Stimulated activated CD8-positive, alpha-beta memory T cell treated with anti-CD3 and anti-CD28 coated beads, Interleukin-7, amount 100 ng/mL, for 4 hours (primary cell): ENCODE measurements at places on chromosomes 6 and 20.

DNA sequence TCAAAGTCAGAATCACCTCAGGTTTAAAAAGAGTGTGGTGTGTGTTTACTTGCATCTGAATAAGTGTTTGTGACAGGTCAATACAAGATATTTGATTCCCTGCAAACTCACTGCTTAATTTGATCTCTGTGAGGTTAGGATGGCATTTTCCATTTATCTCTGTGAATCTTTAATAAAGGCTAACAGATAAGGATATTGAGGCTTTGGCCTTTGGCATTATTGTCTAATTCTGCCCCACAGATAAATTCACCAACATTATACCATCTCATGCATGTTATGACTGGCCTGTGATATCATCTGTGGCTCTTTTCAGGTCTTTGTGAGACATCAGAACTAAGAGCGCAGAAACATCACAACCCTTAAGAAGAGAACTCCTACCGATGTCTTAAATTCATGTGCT is 84.7 kb downstream of the TRMT6 start:
- DNase-seq: no peak

DNA sequence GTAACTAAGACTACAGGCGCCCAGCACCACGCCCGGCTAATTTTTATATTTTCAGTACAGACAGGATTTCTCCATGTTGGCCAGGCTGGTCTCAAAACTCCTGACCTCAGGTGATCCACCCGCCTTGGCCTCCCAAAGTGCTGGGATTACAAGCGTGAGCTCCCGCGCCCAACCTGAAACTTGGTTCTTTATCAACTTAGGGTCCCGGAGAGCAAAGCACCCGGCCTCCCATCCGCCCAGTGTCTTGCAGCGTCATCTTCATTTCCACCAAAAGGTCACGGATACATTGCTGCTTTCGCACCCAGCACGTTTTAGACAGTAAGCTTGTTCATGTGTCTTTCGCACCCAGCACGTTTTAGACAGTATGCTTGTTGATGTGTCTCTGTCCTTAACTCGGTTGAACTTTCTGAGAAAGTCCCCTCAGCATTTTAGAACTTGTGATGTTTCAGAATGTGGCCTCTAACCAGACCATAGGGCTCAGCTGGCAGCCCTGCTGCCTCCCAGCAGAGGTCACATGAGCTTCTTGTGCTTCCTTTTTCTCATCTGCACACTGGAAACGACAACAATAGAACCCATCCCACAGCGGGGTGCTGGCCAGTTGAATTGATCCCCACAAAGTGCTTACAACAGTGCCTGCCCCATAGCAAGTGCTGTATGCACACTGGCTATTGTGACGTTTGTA is 48.8 kb downstream of the PRR18 start:
- no peak for DNase-seq

- no peak for DNase-seq
These were observed 15.0 kb downstream of the SPAG4 start for GRCh38 chr20:35630636-35631035.

GRCh38 chr6:106381881-106382280 is 21.4 kb downstream of the CRYBG1 start:
- no peak for DNase-seq

DNA sequence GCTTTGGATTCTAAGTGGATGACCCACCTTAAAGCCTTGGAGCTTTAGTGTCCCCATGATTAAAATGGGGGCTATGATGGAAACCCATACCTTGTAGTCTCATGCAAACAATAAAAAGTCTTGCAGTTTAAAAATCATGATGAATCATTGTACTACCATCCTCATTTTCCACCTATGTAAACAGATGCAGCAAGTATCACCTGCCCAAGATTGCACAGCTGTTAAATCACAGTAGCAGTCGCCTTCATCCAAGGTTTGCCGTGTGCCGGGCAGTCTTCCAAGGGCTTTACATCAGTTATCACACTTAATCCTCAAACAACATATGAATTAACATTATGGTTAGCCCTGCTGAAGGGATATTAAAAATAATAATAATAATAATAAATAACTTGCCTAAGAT is 210.3 kb downstream of the FOXA2 start:
- DNase-seq: no peak

DNA sequence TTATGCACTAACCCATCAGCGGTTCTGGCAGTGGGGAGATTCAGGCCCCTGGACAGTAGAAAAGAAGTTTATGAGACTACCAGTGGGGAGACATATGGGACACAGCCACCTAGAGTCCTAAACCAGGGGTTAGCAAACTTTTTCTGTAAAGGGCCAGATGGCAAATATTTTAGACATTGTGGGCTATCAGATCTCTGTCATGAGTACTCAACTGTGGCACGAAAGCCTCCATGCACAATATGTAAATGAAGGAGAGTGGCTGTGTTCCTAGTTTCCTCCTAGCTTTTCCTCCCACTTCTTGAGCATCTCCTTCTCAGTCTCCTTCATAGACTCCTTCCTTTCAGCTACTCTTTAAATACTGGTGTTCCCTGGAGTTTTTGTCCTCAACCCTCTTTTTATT is 3.3 kb upstream of the HLA-DMA start:
- DNase-seq: no peak

DNA sequence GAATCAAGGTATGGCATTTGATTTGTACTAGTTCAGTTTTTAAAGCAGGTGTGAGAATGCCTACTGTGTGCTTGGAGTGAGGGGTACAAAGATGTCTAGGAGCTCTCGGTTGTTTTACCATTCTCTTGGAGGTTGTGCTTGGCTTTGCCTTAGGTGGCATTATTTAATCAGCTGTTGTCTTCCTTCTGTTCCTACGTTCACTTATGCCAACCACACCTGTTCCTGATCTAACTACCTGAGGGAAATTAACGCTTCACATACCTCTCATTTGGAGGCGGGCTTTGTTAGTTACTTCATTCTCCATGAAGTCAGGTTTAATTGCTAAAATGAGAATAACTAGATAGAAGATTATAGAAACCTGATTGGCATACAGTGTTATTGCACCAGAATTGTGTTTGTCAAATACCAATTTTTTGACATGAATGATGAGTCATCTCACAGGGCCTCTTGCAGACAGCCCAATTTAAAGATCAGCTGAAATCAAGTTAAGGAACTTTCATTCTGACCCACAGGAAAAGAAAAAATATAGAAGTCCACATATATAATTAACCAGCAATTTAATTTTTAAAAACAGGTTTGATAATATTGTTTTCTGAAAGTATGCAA is 24.8 kb upstream of the PBOV1 start:
- no peak for DNase-seq

DNA sequence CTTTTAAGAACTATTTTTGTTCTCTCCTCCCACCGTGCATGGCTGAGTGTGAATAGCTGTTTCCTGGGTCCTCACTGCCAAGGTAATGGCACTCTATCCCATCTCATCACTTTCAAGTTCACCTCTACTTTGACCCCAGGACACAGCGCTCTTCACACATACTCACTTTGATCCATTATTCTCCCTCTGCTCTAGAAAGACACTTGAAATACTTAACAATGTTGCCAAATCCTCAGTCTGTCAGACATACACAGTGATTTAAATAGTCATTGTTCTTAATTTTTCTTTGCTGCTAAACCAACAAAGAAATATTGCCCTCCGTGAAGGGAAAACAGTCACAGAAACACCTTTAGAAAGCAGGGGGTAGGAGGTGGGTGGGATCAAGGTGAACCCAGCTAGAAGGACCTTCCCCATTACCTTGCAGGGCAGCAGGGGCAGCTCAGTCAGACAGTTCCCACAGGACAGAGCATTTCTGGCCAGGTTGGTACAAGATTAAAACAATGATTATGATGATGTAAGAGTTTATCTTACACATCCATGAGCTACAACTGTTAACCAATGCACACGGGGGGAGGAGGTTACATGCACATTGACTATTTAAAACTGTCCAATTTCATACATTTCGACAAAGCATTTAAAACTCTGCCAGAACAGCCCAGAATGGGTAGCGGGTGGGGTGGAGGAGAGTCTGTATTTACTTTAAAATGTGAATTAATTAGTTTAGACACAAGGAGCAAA is 2.4 kb downstream of the SLC22A23 start:
- DNase-seq: no peak

DNA sequence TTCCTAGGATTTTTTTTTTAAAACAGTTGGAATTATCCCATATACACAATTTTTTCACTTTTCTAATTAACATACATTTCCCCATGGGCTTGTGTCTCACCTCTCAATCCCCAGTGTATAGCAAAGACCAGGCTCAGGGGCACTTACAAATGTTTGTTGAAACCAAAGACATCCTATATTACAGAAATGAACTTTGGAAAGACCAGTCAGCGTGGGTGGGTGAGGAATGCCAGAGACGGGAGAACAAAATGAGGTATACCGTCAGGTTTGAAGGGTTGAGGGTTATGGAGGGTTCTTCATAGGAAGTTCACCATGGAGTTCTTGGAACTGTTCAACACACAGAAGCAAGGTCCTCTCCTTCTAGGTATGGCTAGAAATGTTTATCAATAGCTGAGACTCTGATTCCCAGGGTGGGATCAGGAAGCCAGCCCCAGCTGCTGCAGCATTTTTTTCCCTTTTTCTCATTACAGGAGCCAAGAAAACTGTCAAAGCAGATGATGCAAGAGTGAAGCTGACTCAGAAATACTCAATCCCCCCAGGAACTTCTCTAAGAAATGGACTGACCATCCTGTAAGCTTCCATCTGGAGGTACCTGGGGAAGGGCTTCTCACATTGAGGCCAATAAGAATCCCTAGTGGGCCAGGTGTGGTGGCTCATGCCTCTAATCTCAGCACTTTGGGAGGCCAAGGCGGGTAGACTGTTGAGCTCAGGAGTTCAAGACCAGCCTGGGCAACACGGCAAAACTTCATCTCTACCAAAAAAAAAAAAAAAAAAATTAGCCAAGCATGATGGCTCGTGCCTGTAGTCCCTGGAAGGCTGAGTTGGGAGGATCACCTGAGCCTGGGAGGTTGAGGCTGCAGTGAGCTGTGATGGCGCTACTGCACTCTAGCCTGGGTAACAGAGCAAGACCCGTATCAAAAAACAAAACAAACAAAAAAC is 15.9 kb upstream of the TBC1D20 start:
- no peak for DNase-seq

GRCh38 chr6:5516036-5516435 is 254.7 kb downstream of the FARS2 start:
- no peak for DNase-seq

DNA sequence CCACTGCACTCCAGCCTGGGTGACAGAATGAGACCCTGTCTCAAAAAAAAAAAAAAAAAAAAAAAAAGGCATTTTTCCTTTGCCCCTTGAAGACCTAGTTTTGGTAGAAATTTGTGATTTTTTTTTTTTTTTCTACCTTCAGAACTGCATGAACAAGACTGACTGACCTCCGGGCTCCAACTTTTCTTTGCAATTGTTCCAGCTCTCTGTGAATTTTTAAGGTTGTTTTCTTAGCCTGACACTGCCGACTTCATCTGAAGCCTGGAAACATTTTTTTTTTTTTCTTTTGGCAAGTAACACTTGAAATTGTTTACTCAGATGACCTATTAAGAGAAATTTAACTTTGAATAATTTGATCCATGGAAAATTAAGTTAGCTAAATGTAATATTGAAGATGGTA is 73.0 kb downstream of the SLC24A3 start:
- DNase-seq: no peak

GRCh38 chr6:3918469-3918868 is 69.3 kb downstream of the FAM50B start:
- no peak for DNase-seq

- no peak for DNase-seq
These were observed 23.9 kb downstream of the PDE7B start for GRCh38 chr6:135875446-135875845.

DNA sequence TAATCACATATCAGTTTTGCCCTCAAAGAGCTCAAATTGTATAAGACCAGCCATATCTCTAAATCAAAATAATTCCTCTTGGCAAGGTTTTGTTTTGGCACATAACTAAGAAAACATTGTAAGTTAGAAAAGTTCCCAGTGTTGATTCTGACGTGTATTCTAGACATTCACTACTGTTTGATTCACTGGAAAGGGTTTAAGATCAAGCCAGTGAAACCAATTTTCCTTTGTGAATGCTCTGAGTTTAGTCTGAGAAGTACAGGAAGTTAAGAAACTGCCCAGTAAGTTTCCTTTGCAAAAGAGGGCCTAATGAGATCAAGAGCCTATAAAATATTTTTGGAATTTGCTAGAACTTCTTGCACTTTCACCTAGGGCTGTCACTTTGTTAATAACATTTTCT is 143.0 kb downstream of the FNDC1 start:
- no peak for DNase-seq

DNA sequence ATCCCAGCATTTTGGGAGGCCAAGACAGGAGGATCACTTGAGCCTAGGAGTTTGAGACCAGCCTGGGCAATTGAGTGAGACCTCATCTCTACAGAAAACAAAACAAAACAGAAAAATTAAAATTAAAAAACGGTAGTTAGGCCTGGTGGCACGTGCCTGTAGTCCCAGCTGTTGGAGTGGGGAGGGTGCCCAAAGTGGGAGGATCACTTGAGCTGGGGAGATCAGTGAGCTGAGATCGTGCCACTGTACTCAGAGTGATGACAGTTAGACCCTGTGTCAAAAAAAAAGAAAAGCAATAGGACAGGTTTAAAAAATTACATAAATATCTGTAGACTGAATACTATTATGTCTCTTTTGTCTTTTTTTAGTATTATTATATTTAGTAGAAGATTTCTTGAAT is 64.3 kb downstream of the ITCH start:
- no peak for DNase-seq

GRCh38 chr6:45845567-45845966 is 170.1 kb downstream of the CLIC5 start:
- no peak for DNase-seq

GRCh38 chr20:22524393-22525015 is 59.9 kb downstream of the FOXA2 start:
- no peak for DNase-seq

GRCh38 chr6:160477901-160478300 is 129.7 kb downstream of the SLC22A3 start:
- DNase-seq: no peak

DNA sequence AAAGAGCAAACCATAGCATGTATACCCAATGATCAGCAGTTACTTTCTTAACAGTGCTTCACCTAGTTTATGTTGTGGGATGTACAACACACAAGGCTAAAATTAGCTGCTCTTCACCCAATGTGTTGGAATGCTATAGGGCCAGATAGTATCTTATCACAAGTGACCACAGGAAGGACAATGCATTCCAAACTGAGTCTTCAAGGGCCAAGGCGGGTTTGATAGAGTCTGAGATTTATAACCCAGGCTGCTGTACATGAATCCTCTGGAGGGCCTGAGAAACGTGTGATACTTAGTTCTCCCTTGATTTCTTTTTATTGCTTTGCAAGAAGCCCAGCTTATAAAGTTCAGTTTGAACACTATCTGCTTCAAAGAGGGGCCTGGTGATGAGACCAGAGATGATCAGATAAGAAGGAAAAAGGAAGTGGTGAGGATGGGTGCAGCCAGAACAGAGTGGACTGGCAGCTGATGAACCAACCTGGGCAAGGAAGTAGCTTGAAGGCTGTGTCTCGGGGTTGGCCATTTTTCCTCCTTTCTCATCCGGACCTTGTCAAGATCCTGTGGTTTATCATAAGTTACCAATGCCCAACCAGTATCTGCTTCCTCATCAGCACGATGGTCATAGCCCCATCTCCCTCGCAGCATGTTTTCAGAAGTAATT is 62.2 kb upstream of the BMP2 start:
- no peak for DNase-seq

GRCh38 chr6:150717419-150717818 is 117.7 kb downstream of the PLEKHG1 start:
- no peak for DNase-seq
